ENCODE measurements at places on chromosomes 2 and 18. TPM values are rescaled to one million over a fixed set of nuclear protein-coding genes. Genes with fewer than 3 reads are reported as not detected.
A peak's percentile ranks its signal among the peaks of the same experiment; 100 is the strongest.

The GULP1 gene
- total RNA-seq, result 27.5 TPM

The CHRNG gene
- not detected for total RNA-seq

DNA sequence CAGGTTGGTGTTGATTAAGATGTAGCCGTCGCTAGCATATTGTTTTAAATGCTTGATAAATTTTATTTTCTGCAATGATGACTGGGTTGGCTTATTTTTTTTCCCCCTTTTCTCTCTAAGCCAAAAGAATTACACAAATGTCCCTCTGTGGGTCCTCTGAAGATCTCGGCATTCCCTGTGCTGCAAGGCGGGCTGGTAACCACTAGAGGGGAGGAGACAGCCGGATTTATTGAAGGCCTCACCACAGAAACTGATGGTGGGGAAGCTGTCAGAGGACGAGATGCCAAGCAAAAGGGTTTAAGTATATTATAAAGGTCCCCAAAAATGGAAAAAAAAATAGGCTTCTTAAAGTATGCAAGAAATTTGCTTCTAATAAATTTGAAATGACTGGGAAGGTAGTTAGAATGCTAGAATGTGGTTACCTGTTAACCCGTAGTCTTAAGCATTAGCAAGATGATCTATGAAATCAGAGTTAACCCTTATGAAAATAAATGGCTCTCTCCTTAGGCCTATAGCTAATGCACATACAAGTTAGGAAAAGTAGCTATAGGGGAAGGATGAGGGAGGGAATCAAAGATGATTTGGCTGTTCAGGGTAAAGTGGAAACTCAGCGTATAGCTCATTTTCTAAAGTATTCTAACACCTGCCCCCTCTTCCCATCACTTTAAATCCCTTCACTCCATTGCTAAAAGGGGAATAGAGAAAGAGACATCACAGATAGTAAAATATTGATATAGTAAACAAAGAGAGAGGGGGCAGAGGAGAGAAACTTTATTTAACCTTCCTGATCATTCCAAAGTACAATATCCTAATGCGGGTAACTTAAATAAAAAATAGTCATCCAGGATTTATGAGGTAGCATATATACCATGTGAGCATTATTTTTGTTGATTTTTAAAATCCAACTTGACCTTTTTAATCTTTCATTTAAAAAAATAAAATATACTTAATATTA, 894.5 kb upstream of the POU3F3 start:
- peak; percentile 9 for DNase-seq

- no peak for DNase-seq
These were observed 17.3 kb downstream of the PLCL1 start for GRCh38 chr2:197821550-197822289.

All from left lung (tissue), 14 donors.